ENCODE measurements at places on chromosomes 7 and 10.
A peak's percentile ranks its signal among the peaks of the same experiment; 100 is the strongest.

DNA sequence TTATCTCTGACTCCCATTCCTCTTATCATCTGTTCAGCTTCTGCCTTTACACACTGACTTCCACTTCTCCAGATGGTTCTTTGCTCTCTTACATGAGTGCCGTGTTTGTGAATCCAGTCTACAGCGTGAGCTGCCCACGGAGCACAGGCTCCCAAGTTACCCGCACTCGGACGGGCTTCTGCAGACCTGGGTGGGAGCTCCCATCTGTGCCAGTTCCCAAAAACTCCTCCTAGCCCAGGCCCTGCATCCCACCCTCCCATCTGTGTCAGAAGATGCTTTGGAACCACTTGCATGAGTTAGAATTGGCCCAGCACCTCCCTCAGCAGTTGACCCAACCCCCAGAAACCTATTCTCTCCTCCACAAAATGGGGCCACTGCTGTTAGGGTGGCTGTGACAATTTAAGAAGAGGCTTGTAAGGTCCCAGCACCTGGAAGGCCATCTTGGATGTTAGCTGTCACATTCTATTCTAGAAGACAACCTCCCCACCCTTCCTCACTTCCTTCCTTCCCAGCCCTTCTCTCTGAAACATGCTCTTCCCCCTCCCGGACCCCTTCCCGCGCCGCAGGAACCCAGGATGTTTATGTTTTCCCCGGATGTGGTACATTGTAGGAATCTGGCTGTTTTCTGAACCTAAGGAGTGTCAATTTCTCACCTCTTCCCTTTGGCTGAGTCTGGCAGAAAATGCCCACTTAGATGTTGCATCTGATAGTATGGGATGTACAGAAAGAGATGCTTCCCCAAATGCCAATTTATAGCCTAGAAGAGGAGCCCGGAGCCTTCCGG lies 79.2 kb downstream of the CCDC3 start:
- no peak for DNase-seq

GRCh38 chr7:43735802-43736603 lies 6.7 kb upstream of the COA1 start:
- peak; percentile 67 for DNase-seq

DNA sequence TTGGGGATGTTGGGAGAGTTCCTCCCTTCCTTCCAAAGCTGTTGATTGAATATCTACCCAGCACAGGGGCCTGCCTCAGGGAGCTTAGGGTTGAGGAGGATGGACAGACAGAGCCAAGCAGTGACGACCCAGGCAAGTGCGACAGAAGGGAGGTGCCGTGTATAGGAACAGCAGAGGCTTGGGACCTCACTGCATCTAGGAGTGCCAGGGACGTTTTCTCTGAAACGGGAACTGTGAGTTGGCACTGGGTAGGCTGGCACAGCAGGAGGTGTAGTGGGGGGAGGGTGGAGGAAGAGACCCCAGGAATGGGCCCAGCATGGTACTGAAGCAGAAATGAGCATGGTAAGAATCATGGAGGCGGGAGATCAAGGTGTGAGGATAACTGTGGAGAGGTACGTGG lies 55.3 kb upstream of the MGMT start:
- no peak for DNase-seq

GRCh38 chr7:100013328-100013676 lies 2.1 kb upstream of the ZKSCAN1 start:
- DNase-seq = peak; percentile 69

DNA sequence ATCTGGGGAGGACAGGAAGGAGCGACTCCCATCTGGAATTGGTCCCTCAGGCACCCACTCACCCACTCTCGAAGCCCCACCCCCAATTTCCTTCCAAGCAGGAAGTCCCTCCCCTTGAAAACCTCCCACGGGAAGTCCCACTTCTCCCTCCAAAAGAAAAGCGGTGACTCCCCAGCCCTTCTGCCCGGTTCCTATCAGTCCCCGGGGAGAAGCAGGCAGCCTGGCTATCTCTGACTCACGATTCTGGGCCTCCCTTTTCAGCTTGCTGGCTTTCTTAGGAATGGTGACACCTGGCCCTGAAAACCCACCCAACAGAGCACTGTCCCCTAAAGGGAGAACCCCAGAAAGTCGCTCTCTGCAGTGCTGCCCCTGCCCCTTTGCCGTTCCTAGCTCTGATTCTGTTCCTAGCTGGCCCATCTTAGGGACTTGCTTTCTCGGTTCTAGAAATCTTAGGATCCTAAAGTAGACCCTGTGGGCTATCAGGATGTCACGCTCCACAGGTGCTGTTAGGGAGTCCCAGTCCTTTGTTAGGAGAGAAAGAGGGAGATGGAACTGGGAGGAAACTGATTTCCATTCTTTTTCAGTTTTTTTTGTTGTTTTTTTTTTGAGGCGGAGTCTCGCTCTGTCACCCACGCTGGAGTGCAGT lies 6.0 kb downstream of the TSC22D4 start:
- DNase-seq = no peak

- no peak for DNase-seq
Observed at GRCh38 chr10:78366663-78367411, 333.2 kb downstream of the RPS24 start.

DNA sequence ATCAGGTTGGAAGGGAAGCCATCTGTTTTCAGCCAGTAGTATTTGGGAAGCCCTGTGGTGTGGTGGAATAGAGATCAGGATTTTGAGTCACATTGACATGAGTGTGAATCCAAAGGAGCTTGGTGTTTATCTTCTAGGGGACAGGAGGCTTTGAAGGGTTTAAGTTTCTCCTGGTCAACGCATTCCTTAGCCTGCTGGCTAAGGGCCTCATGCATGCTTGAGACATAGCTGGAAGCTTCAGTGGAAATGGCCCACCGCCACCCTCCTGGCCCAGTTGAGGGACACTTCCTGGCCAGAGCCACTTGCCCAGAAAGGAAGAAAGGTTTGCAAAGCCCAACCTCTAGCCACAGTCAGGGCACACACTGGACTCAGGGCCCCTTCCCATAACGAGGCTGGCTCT lies 70.9 kb downstream of the CDK1 start:
- DNase-seq = no peak

DNA sequence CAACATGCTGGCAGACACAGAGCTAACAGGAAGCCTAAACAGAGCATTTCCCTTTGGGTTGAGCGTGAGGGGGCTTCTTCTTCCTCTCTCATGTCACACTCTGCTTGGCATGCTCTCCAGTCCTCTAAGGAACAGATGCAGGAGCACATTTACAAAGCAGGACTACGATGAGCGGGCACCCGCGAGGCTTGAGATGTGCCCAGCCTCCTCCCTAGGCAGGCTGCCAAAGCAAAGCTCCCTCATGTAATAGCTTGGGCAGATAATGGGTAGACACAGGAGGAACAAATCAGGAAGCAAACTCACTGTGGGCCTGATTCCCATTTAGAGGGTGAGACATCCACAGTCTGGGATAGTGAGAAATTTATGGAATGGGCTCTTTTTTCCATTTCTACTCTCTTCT lies 519.1 kb downstream of the NRG3 start:
- DNase-seq = no peak

GRCh38 chr10:129659508-129660268 lies 192.6 kb downstream of the MGMT start:
- no peak for DNase-seq
